Subcutaneous adipose tissue (tissue), 4 donors: ENCODE measurements at places on chromosomes 3 and 15. TPM values are rescaled to one million over a fixed set of nuclear protein-coding genes. Genes with fewer than 3 reads are reported as not detected.

Gene PLSCR2
- not detected for total RNA-seq

Gene CHRNA3
- not detected for total RNA-seq

Gene EPHB1
- 0.51 TPM for total RNA-seq

Gene PPCDC
- total RNA-seq: 15.0 TPM

Gene MKRN3
- 0.51 TPM for total RNA-seq

Gene SLC28A2
- not detected for total RNA-seq

Gene GP5
- total RNA-seq: not detected

Gene CIP2A
- 8.8 TPM for total RNA-seq

Gene SLC28A1
- total RNA-seq: not detected

Gene MAPK6
- total RNA-seq: 34.6 TPM

Gene SCAANT1
- total RNA-seq: not detected

Gene CFAP20DC
- not detected for total RNA-seq

Gene CCDC71
- total RNA-seq: 18.3 TPM

Gene GOLGA6L24
- not detected for total RNA-seq

Gene APBA2
- total RNA-seq: 2.4 TPM
